ENCODE measurements at places on chromosomes 5 and 9. TPM values are rescaled to one million over a fixed set of nuclear protein-coding genes. Genes with fewer than 3 reads are reported as not detected.

The ENHO gene
- not detected for total RNA-seq

The ISL1 gene
- not detected for total RNA-seq

The SH3PXD2B gene
- 0.26 TPM for total RNA-seq

The PTGDS gene
- total RNA-seq: not detected

The LEAP2 gene
- 3.9 TPM for total RNA-seq

DNA sequence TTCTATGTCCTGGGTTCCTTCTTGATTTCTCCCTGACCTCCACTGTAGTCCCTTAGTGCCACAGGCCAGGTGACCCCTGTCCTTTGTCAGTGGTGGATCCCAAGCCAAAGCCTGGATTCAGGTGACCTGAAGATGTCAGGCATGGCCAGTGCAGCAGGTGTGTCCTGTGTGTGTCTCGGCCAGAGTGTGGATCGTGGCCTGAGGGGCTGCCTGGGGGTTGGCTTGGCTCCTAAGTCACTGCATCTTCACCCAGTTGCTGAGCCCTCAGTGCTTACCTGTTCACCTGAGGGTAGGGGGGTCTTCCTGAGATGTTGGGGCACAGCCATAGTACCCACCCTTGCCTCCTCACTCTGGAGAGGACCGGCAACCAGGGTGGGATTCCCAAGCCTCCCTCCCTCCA, 61.8 kb upstream of the PITX1 start:
- no peaks in the 10 kb centered on the region for H3K4me1 ChIP-seq
- H3K4me3 ChIP-seq: no peak overlapping the region
- no peaks in the 10 kb centered on the region for H3K36me3 ChIP-seq
- DNase-seq: no peak

DNA sequence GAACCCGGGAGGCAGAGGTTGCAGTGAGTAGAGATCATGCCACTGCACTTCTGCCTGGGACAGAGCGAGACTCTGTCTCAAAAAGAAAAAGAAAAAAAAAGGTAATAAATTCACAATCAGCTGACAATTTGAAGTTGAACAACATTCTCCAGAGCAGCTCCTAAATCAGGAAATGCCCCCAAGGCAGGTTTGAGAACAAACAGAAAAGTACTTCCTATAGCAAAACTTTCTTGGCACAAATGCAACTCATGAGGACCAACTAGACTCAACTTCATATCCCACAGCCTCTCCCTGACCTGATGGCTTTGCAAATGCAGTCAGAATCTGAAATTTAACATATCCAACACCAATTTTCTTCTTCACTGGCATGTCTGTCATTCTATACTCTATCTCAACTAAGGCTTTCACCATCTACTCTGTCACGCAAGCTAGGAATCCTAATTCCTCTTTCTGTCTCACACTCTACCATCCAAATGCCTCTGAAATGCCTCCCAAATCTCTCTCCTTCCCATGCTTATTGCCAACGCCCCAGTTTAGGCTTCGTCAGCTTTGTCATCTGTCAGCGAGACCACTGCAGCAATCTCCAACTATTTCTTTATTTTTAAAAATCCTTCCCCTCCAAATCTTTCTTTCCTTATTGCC, 113.3 kb downstream of the MAPKAP1 start:
- H3K27ac ChIP-seq: no peak overlapping the region
- H3K36me3 ChIP-seq: peaks cover 11% of the 10 kb centered on the region
- no peak for DNase-seq
- peaks cover 12% of the 10 kb centered on the region for H3K4me1 ChIP-seq

DNA sequence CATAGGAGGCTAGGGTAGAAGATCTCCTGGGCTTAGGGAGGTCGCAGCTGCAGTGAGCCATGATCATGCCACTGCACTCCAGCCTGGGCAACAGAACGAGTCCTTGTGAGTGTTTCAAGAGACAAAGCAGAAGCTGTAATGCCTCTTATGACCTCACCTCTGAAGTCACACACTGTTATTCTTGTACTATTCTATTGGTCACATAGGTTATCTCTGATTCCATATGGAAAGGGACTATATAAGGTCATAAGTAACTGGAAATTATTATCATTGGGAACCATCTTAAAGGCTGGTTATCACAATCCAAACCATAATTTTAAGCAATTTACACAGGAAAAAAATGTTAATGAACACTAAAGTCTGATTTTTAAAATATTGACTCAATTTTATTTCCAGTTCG, 17.9 kb upstream of the AFF4 start:
- H3K4me1 ChIP-seq: no peaks in the 10 kb centered on the region
- no peak overlapping the region for H3K27ac ChIP-seq
- no peak overlapping the region for H3K4me3 ChIP-seq
- H3K27me3 ChIP-seq: peaks cover 3% of the 10 kb centered on the region

- DNase-seq: no peak
- H3K4me3 ChIP-seq: peak overlapping the region; percentile 72
- H3K4me1 ChIP-seq: peaks cover 93% of the 10 kb centered on the region
- peaks cover 26% of the 10 kb centered on the region for H3K36me3 ChIP-seq
- H3K27me3 ChIP-seq: no peaks in the 10 kb centered on the region
- peak overlapping the region; percentile 97 for H3K27ac ChIP-seq
Measured at GRCh38 chr5:132464156-132464939, 26.2 kb downstream of the IRF1 start.

DNA sequence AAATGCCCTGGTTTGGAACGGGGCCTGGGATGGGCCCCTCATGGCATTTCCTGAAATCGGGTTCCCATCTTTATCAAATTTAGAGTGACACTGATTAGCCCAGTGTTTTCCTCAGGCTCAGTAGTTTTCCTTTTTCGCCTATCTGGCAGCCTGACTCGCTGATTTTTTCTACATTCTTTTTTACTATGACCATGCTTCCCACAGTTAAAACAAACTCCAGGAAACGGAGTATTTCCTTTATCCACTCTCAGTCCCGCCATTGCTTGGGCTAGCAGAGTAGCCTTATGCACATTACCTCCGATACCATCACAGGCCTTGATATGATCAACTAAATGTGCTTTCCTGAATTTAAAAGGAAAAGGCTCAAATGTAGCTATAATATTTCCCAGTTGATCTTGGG, 5.5 kb downstream of the OR1Q1 start:
- no peaks in the 10 kb centered on the region for H3K27me3 ChIP-seq
- H3K36me3 ChIP-seq: no peaks in the 10 kb centered on the region
- H3K27ac ChIP-seq: no peak overlapping the region
- H3K4me1 ChIP-seq: no peaks in the 10 kb centered on the region
- no peak overlapping the region for H3K4me3 ChIP-seq

- no peak overlapping the region for H3K4me3 ChIP-seq
- no peak overlapping the region for H3K27ac ChIP-seq
- peaks cover 25% of the 10 kb centered on the region for H3K27me3 ChIP-seq
Measured at GRCh38 chr5:169569513-169569912, 14.1 kb upstream of the SPDL1 start.

GRCh38 chr9:70398145-70398556, 16.3 kb downstream of the KLF9 start:
- no peaks in the 10 kb centered on the region for H3K27me3 ChIP-seq
- H3K36me3 ChIP-seq: peaks cover 1% of the 10 kb centered on the region
- H3K4me3 ChIP-seq: peak overlapping the region; percentile 67
- peak overlapping the region; percentile 49 for H3K27ac ChIP-seq
- H3K4me1 ChIP-seq: peaks cover 44% of the 10 kb centered on the region
- DNase-seq: no peak
